ENCODE measurements at places on chromosomes 4 and X. TPM values are rescaled to one million over a fixed set of nuclear protein-coding genes. Genes with fewer than 3 reads are reported as not detected.

Gene FAT1
- polyA plus RNA-seq = 230 TPM

GRCh38 chrX:87265518-87265917 is 252.1 kb upstream of the KLHL4 start:
- DNase-seq = no peak

GRCh38 chr4:141330616-141331015 is 109.9 kb downstream of the ZNF330 start:
- no peak for DNase-seq

DNA sequence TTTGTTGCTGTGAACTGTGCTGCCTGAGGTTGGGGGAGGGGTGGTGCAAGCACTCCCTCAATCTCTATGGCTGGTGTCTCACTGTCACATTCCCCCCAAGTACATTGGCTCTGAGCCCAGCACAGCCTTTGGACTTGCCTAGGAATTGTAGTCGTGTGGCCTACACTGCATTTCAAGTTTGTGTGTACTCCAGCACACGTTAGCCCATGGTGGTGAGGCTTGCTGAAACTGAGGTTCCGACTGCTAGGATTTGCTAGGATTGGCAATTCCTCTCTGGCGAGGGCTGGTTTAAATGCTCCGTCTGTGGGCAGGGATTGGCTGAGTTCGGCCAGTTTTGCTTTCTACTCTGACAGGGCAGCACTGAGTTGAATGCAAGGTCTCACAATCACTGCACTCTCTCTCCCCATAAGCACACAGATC is 121.7 kb upstream of the CXXC4 start:
- DNase-seq = peak; percentile 20

DNA sequence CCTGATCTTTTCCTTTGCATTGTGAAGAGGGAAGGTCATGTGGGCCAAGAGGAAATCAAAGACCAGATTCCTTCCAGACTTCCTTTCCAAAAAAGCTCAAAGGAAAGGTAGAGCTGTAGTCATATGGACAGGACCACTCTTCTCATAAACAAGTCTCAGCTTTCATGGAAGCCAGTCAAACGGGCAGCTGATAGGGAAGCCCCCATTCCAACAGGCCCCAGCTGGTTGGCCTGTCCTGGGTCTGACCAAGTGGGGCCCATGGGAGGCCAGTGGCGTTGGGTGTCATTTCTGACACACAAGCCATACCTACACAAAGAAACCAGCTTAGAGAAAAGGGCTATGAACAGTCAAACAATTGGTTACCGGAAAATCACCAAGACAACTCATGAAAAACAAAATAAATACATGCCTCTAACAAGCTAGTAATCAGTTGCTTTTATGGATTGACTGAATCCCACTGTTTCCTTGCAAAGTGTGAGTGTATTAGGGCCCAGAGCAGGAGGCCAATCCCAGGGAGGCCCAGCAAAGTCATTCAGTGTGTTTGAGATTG is 149.6 kb upstream of the MAMLD1 start:
- no peak for DNase-seq

DNA sequence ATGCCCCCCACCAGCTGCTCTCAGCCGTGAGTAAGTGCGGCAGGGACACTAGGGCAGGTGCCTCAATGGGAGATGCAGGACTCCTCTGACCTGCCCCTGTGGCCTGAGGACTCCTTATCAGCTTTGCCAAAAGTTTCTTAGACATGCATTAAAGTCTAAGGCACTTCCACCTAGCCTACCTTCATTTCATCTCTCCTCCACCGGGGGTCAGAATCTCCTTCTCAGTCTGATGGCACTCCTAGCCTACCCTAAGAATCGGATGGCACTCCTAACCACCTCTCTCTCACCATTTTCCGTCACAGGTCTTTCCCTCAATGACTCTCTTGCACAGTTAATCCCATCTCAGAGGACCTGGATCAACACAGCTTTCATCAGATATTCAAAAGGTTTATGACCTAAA is 85.9 kb downstream of the OTC start:
- DNase-seq = no peak

Gene PABPC5
- 4.7 TPM for polyA plus RNA-seq

Gene PWWP3B
- 2.2 TPM for polyA plus RNA-seq

DNA sequence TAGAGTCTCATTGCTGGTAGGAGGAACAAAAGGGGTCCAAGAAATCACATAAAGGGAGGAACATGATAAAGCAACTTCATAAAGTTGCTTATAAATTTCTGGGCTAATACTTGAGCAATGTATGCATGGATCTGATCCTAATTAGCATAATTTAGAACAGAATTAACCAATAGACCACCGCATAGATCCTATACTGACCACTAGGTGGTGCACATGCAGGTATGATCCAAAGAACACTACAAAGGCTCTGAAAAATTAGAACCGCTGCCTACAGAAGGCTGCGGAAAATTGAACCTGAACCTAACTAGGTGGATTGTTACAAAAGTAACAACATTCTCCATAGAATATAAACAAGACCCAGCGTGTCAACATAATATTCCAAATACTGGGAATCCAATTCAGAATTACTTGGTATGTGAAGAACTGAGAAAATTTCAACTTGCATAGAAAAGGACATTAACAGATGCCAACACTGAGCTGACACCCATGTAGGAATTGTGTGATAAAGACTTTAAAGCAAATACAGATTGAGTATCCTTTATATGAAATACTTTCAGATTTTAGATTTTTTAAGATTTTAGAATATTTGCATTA is 23.3 kb downstream of the BRCC3 start:
- peak; percentile 16 for DNase-seq

DNA sequence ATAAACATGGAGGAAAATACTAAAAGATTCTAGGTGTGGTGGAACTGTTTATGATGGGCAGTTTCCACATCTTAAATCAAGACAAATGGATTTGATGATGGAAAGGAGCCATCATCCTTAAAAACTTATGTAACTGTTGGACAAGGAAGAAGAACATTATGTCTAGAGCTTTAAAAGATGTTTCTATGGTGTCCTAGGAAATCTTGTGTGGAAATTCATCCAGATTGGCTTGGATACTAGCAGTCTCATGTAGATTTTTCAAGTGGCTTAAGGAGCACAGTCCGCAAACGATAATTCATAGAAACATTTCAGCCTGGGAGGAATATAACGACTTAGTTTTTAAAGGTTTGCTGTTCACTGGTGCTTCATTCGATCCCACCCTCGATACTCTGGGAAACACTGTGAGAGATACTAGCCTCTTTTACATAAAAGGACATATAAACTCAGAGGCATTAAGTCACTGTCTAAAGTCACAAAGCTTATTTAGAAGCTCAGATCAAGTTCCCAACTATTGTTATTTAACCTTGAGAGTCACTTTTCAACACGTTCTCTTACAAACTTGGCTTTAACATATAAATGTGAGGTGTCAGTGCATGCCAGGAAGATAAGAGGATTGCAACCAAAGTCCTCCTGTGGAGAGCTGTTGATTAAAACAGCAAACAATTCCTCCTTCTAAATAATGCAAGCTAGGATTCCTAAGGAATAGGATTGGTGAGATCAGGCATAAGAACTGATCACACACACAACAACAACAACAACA is 135.7 kb upstream of the SCML1 start:
- no peak for DNase-seq

GRCh38 chrX:16528620-16529019 is 121.3 kb upstream of the S100G start:
- DNase-seq = no peak

- DNase-seq = no peak
These were observed 734 bp upstream of the SH3TC1 start for GRCh38 chr4:8198206-8198905.

DNA sequence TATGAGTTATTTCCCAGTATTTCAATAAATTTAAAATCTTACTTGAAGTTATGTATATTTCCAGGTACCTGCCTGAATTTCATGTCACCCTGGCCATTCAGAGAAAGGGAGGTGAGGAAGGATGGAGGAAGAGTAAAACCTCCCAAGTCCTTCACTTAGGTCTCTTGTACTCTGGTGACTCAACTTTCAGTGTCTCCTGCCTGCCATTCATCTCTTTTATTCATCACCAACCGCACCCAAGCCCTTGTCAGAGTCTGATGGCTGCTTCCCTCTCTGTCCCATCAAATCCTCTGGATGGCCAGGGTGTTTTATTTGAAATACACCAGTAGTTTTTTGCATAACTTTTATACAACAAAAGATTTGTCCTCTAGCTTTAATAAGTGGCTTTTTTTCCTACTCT is 17.8 kb downstream of the TMPRSS11E start:
- DNase-seq = no peak

Data from renal pelvis (tissue), 12 donors.